Glomerular endothelial cell (primary cell): ENCODE measurements at places on chromosomes 13 and 19.

- DNase-seq: no peak
Observed at GRCh38 chr19:52248241-52248640, 21.1 kb upstream of the ZNF766 start.

GRCh38 chr13:107231944-107232343, 664.0 kb upstream of the ARGLU1 start:
- DNase-seq: no peak

GRCh38 chr19:50873056-50873455, at the start of gene KLK2:
Gene KLK2 (plus strand): TSS chr19:50873439. CDS start chr19:50873474, 35 bp downstream.
- no peak for DNase-seq

DNA sequence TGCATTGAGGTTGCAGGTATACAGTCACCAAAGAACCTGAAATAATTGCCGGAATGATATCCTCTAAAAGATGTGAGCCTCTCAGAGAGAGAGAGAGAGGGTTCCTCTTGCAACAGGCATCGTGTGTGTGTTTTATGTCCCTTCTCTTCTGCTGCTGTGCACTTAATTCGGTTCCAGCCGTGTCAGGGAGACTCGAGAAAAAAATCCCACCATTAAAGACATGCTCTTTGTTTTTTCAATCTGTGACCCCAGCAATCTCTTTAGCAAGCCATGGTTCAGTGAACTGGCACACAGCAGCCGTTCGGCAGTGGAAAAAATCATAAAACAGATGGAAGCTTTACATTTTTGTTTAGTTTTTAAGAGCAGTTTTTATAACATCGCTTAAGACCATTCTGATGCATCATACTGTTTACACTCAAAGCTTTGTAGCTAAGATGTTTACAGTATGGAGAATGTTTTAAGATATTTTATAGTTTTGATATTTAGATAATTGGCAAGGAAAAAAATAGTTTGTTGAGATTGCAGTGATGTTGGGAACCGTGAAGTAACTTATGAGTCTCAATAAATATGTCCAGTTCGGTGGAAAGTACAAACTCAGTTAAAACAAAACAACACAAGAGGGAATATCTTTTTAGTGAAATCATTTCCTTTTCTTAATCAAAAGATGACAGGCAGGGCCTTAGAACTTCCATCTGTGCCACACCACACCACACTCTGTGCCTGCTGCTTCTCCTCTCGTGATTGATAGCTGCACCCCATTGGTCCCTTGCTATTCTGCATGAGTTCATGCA, 31.2 kb upstream of the ZNF536 start:
- DNase-seq: no peak

- DNase-seq: no peak
Observed at GRCh38 chr13:42553098-42554046, 20.6 kb upstream of the TNFSF11 start.

DNA sequence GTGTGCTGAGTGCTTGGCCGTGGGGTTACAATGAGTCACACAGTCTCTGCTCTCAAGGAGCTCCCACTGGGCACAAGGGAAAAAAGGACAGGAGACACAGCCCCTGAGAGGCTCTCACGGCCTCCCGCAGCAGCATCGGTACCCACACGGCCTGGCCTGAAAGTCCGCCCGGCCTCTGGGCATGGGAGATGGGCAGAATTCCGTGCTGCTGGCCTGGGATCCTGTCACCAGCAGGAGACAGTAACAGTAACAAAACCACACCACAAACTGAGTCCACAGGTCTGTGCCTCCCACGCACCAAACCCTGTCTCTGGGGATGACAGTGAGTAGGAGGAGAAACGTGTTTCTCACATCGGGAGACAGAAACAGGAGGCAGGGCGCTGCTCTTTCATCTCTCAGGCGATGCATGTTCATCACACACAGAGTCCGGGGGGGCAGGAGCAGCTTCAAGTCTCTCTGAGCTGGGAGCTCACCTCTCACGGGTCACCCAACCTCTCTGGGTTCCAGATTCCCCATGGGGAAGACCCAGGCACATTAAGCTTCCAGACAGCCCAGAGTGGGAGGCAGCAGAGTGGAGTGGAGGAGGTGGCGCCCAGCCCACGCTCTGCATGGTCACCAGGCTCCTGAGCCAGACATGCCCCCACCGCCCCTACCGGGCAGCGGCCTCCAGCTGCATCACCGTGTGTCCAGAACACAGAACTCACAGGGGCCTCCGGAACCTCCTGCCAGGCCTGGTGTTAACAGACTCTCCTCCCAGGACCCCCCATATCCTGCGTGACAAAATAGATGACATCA, 124.7 kb upstream of the VSTM2B start:
- no peak for DNase-seq

DNA sequence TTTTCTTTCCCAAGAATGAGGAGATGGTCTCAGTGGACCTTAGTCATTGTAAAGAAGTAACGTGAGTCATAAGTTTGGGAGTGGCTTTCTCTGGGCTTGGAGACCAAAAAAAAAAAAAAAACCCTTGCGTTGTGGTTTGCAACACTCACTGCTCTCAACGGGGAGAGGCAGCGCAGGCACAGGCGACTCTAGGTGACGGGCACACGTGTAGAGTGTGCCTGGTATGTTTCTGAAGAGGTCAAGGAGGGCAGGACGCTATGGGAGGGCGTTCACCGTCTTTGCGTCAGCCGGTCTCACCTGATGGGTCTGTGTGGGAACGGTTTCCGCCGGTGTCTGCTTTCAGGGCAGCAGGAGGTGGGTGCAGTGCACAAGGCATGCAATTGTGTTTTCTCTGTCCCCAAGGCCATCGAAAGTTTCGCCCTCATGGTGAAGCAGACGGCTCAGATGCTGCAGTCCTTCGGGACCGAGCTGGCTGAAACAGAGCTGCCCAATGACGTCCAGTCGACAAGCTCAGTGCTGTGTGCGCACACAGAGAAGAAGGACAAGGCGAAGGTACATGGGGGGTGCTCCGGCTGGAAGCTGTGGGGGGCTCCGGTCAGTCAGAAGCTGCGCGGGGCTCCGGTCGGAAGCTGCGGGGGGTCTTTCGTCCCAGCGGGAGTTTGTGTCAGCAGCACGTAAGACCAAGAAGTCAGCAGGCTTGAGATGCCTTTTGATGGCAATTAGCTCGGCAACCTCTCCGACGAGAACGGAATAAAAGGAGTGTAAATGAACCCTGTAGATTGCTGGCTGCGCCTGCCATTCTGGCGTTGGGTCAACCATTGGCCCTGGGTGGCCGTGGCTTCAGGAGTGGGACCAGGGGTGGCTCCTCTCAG, 40.8 kb upstream of the F7 start:
- no peak for DNase-seq

GRCh38 chr19:17337675-17338432, 501 bp downstream of the GTPBP3 start:
- DNase-seq: no peak

DNA sequence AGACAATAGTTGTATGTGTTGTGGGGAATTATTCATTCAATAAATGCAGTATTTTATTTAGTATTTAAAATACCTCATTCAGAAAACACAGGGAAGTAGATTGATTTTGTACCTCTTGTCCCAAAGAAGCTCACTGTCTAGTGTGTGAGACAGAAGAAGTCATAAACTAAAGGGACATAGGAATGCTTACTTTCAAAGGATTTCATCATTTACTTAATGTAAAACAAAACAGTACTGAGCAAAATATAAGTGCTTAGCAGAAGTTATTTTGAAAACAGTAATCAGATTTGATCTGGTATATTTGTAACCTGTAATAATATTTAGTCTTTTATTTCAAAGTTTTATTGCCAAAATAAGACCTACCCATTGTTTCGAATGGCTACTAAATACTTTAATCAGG, 117.9 kb downstream of the TDRD3 start:
- no peak for DNase-seq
